ENCODE measurements at places on chromosomes 16 and 17. TPM values are rescaled to one million over a fixed set of nuclear protein-coding genes. Genes with fewer than 3 reads are reported as not detected.

Gene TAC4
- total RNA-seq = not detected

DNA sequence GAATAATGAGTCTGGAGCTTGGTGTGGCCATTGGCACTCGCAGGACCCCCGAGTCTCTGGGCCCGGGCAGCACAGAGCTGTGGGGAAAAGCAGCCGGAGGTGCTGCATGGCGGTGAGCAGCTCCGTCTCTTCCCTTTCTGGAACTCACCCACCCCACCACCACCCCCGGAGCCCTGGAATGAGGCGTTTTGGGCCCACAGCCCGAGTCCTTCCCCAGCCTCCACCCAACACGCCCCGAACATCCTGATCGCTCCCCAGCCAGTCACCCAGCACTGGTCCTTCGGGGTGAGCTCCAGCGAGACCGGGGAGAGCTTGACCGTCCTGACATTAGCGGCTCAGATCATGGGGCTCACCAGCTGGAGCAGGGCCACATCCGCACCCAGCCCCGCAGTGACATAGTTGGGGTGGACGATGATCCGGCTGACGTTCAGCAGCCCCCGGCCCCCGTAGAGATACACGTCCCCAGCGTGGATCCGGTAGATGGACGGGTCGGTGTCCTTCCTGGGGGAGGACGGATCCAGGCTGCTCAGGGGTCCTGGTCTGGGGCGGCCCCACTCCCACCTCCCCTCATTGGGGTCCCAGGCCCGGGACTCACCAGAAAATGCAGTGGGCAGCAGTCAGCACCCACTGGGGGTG, 6.5 kb downstream of the TPSD1 start:
- no peak for DNase-seq

GRCh38 chr16:13935408-13935807, 15.5 kb downstream of the ERCC4 start:
- DNase-seq = no peak

Gene ATP2A1
- total RNA-seq = 0.92 TPM

Gene GPS2
- 91.5 TPM for total RNA-seq

GRCh38 chr16:12291989-12292759, 315.6 kb downstream of the SNX29 start:
- no peak for DNase-seq

DNA sequence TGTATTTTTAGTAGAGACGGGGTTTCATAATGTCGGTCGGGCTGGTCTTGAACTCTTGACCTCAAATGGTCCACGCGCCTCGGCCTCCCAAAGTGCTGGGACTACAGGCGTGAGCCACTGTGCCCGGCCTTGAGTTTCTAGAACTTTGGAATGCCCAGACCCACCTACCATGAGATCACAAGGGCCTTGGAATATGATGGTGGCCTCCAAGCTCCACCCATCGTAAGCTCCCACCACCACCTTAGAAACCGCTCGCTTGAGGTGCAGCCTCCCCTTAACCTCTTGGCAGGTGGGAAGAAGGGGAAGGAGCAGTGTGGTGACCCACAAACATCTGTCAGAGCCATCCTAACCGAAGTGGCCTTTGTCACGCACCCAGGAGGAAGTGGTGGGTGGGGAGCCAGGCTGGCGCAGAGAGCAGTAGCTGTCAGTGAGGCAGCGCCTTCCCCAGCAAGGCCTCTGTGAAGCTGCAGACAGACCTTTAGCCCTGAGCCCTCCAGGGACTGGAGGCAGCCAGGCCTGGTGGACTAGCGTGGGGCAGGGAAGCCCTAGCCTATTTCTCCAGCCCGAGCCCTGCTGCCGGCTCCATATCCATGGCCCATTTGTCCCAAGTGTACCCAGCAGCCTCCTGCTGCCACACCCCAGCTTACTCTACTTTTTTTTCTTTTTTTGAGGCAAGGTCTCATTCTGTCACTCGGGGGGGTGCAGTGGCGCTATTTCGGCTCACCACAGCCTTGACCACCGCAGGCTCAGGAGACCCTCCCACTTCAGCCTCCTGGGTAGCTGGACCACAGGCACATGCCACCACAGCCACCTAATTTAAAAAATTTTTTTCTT, 13.1 kb upstream of the SEPHS2 start:
- no peak for DNase-seq

DNA sequence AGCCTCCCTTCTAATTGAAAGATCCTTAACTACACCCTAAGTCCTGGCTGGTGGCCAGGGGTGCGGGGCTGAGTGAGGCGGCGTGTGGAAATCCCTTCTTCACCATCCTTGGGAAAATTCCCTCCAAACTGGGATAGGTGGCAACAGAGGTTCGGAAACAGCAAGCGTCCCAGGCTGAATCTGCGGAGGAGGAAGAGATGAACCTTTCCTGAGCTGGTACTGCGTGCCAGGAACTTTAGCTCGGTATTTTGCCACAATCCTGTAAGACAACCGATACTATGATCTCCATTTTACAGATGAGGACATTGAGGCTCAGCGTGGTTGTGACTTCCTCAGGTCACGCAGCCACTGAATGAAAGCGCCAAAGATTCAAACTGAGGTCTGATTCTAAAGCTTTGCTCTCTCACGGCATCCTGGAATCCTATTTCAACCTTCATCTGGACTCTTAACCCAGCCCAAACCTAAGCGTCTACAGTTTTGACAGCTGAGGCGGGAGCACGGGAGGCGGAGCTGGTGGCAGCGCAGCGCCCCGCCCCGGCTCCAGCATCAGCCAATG, 583 bp upstream of the CYLD start:
- DNase-seq = no peak

GRCh38 chr16:929227-930073, 41.3 kb downstream of the LMF1 start:
- DNase-seq = no peak

- no peak for DNase-seq
Observed at GRCh38 chr17:6569370-6570285, 13.3 kb upstream of the PITPNM3 start.

- no peak for DNase-seq
Observed at GRCh38 chr17:65121916-65122806, 15.0 kb upstream of the RGS9 start.

DNA sequence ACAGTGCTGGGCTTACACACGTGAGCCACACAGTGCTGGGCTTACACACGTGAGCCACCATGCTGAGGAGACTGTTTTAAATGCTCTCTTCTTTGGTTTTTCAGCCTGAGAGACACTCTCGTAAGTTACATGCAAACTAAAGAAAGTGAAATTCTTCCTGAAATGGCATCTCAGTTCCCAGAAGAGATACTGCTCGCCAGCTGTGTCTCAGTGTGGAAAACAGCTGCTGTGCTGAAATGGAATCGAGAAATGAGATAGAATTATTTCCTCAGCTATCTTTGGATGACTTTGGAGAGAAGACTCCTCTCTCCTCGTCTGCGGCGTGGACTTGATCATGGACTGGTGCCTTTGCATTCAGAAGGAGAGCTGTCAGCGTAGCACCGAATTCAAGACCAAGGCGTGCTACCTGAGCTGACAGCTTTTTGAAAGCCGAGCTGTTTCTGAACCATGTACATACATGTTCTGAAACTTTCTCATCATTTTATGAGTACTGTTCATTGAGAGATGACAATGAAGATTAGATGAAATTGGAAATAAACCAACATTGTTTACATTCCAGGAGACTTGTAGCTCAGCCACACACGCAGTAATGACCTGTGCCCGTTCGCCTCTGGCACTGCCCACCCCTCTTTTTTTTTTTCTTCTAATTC, 21.6 kb upstream of the ENDOV start:
- DNase-seq = no peak

DNA sequence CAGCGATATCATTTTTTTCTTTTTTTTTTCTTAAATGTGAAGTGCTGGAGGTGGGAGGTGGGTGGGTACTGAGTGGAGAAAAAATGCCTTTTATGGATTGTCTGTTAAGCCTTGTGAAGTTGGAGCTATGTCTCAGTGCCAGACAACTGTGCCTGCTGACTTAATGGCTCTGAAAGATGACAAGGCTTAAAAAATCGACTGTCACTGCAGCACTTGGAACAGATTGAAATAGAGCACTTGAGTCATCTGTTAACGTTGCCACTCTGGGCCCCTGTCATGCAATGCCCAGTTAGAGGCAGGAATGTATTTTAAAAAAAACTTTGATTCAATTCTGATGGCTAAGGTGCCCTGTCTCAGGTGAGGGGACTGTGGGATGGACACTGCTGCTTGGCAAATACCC, 108.2 kb upstream of the HS3ST2 start:
- no peak for DNase-seq

DNA sequence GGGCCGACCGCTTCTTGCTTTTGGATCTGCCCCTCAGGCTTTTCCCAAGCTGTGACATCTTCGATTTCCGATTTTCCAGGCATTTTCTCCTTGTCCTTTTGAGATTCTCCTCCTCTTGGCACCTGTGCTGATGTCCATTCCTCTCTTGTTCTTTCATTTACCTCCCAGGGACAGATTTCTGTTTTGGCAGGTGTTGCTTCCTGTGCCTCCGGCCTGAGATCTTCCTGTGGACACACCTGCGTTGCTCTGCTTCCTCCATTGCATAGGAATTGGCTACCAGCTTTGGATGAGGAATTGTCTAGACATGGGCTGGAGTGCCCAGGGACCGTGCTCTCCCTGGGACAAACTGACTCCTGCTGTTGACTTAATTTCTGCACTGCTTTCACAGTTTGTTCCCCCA, 15.1 kb downstream of the GPR179 start:
- no peak for DNase-seq

- no peak for DNase-seq
Observed at GRCh38 chr16:12310286-12310685, 333.8 kb downstream of the SNX29 start.

DNA sequence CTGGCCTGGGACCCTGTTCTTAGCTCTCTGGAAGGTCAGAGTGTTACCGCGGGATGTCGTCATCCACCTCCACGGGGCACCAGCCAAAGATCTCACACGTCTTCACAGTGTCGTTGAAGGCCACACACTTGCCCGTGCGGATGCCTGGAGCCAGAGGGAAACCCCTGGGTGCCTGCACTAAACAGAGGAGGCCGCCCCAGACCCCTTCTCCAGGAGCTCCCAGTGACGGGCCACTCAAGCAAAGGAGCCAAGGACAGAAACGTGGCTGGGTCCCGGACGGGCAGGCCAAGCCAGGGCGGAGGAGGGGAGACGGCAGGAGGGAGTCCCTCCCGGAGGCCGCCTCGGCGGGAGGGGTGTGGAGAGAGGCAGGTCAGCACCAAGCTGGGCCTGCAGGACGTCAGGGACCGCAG, 11.0 kb upstream of the CAMKK1 start:
- DNase-seq = no peak

- DNase-seq = no peak
Observed at GRCh38 chr16:86303787-86304678, 206.3 kb upstream of the FOXF1 start.

- DNase-seq = no peak
Observed at GRCh38 chr16:84074721-84075120, 32.1 kb upstream of the SLC38A8 start.

GRCh38 chr17:34760931-34761495, 181.6 kb downstream of the TMEM132E start:
- no peak for DNase-seq

GRCh38 chr17:31499771-31500554, 108.5 kb downstream of the RAB11FIP4 start:
- no peak for DNase-seq

Gene TBC1D16
- total RNA-seq = 19.9 TPM

DNA sequence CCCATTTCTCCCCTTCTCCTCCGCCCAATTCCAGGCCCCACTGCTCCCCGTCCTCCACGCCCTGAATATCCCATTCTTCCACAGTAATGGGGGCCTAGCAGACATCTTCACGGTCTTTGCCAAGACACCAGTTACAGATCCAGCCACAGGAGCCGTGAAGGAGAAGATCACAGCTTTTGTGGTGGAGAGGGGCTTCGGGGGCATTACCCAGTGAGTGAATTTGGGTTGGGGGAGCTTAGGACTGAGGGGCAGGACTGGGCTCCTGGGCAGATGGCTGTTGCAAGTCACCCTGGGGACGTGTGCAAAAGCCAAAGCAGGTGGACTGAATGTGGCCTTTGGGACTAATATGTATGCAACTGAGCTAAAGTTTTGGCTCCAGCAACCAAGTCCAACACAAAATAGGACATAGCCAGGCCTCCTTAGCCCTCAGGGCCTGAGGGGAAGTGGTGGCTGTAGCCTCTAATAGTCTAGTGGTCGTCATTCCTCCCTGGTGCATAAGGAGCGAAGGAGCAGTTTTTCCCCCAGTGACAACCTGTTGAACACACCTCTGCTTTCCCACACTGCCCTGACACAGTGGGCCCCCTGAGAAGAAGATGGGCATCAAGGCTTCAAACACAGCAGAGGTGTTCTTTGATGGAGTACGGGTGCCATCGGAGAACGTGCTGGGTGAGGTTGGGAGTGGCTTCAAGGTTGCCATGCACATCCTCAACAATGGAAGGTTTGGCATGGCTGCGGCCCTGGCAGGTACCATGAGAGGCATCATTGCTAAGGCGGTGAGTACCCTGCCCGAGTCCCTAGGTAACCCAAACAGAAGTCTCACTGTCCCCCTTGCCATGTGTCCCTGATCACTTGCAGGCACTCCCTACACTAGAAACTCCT, 2.6 kb downstream of the ACADVL start:
- no peak for DNase-seq

Gene VKORC1
- total RNA-seq = 214 TPM

GRCh38 chr16:50329446-50330189, 39.2 kb downstream of the BRD7 start:
- no peak for DNase-seq

Gene CASKIN2
- 9.5 TPM for total RNA-seq

DNA sequence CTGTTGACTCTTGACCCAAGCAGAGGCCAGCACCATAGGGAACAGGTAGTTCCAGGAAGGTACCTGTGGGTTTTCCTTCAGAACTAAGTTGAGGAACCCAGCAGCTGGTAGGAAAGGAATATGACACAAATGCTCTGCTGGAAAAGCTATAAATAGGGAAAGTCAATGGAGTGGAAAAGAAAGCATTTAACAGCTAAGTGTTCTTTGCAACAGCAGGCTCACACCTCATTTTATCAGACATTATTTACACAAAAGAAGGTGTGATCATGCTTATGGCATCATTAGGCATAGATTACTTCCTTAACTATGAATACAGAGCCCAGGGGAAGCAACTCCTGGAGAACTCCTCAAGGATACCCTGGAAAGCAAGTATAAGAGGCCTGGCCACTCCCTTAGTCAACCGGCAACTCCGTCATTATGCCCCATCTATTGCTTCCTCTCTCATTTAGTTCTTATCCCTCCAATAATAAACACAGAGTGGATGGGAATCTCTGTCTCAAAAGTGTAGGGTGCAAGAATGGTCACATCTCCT, 128.1 kb downstream of the HS3ST2 start:
- no peak for DNase-seq

GRCh38 chr16:23570992-23571632, 13.6 kb downstream of the UBFD1 start:
- no peak for DNase-seq

Gene CACNG5
- not detected for total RNA-seq

Gene CDH3
- 91.2 TPM for total RNA-seq
